ENCODE measurements at places on chromosomes 4 and X. TPM values are rescaled to one million over a fixed set of nuclear protein-coding genes. Genes with fewer than 3 reads are reported as not detected.

DNA sequence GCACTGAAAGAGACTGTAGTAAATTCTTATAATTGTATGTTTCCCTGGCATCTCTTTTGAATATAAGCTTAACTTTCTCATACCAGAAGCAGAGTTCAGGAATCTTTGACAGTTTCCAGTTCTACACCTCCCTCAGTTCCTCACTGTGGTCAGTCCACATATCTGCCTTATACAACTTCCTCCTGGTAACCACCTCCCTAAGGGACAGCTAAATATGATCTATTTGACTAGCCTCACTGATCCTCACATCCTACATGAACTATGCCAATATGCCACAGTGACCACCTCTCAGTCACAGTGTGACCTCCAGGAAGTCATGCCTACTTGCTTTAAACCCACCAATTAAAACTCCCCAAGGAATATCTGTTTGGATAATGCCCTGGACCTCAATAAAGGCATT, 51.6 kb upstream of the HDAC8 start:
- no peak for DNase-seq

DNA sequence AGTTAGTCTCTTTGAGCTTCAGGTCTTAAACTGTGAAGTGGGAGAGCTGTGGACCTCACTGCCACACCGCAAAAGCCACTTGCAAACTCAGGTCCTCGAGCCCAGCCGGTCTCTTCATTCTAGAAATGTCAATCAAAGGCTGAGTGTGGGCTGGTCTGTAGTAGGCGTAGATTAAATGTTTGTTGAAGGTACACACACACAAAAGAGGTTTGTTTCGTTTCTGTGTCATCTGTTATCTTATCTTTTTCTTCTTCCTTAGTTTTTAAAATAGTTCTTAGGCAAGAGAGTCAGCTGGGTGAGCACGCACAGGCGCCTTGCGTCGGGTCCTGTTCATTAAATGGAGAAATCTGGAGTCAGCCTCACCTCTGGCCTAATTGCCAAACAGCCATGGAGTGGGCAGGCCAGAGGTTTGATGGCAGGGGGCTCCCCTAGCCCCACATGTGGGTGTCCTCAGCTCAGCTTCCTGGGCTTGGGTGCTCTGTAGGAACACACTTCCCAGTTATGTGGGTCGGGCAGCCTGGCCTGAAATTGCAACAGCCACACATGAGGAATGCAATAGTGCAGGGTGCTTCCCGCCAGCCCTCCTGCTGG, 836 bp upstream of the PSAPL1 start:
- no peak for DNase-seq

DNA sequence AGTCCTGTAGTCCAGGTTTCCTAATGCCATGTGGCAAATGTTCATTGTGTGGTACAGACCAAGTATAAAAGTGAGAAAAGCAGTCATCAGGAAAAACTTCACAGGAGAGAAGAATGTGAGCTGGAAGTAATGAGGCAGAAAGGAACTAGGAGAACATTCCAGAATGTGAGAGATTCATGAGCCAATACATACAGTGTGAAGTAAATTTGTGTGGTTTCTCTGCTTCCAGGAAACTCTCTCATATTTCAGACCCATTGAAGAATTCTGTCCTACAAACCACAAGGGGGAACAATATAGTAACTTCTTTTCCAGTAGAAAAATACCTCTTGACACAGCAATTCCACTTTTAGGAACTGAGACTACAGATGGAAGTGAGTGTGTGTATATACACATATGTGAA, 136.5 kb downstream of the RNF150 start:
- DNase-seq = no peak

DNA sequence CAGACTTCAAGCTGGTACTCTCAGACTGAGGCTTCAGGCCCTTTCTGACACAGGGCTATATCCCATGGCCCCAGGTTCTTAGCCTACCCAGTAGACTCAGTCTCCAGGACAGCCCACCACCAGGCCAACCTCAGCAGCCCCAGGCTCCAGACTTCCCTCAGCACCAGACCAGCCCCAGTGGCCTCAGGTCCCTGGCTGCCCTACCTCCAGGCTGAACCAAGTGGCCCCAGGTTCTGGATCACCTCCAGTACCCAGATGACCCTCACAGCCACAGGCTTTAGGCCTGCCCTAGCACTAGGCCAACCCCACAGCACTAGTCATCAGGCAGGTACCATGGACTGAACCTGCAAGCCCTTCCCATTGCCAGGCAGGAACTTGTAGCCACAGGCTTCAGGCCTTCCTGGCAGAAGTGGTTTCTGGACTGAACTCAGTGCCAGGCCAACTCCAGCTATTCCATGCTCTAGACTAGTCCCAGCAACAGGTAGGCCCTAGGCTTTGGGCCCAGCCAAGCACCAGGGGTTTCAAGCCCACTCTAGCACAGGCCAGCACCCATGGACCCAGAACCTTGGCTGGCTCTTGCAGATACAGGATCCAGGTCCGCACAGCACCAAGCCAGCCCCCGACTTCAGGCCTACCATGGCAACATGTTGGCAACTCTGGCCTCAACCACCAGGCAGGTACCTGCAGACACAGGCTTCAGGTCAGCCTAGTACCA, 45.7 kb upstream of the MAGED4 start:
- DNase-seq = no peak

DNA sequence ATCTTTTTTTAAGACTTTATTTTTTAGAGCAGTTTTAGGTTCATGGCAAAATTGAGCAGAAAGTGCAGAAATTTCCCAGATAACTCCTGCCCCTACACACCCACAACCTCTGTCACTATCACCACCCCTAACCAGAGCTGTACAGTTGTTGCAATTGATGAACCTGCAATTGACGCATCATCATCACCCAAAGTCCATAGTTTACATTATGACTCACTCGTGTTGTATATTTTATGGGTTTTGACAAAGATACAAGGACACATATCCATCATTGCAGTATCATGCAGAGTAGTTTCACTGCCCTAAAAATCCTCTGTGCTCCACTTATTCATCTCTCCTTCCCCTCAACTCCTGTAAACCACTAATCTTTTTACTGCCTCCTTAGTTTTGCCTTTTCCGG, 34.5 kb upstream of the WAS start:
- DNase-seq = no peak

- DNase-seq = no peak
Observed at GRCh38 chr4:182015893-182016292, 227.3 kb upstream of the TENM3 start.

DNA sequence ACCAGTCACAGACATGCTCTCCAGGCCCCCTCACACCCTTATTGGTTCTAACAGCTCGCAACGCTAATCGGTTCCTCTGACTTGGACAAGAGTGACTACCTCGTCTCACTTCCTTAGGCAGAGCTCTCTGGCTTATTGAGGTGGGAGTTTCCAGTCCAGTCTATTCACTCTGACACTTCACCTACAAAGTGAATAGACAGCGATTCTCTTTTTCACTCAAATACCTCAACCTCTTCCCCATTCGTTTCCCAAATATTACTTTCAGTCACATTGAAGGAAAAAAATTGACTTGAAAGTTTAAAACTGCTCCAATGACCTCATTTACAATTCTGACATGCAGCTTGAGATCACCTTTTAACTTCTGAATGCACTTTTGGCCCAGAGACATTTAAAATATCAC, 17.7 kb downstream of the HELT start:
- no peak for DNase-seq

GRCh38 chrX:37993837-37994619, 12.3 kb upstream of the SYTL5 start:
- peak; percentile 61 for DNase-seq

Gene TKTL1
- not detected for total RNA-seq

Gene HSFX1
- total RNA-seq = 0.98 TPM

Gene TAF7L
- total RNA-seq = not detected

DNA sequence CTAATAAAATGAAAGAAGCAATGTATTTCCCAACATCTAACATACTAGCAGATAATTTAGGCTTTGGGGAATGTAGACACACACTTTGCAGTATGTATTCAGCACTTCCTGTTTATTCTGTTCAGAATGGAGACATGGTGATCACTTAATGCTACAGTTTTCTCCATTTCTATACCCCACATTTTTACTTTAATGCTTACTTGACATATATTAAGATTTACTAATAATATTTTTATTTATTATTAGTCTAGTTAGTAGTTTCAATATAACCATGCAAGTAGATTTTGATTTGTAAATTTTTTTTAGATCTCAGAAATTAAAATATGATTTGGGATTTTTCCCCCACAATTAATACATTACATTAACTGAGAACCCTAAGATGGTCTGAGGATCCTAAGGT, 98.4 kb downstream of the PRSS12 start:
- no peak for DNase-seq

GRCh38 chr4:88817740-88818139, 120.1 kb upstream of the NAP1L5 start:
- DNase-seq = no peak

DNA sequence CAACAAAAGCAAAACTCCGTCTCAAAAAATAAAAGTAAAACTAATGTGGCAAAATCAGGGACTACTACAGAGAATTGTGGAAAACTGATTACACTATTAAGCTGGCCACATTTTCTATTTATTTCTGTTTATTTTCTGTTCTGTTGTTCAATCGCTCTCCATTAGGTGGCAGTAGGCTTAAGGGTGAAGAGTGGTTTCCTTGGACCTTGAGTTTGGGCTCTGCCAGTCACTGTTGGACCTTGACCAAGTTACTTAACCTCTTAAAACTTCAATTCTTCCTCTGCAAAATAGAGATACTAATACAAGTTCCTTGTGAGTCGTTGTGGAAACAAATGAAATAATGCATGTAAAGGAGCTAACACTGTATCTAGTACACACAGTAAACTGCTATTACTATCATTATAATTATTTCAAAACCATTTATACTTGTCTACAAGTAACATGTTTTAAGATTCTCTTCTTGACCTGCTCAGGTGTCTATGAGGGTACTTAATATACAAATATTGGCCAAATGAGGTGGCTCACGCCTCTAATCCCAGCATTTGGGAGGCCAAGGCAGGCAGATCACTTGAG, 15.2 kb downstream of the HSD17B11 start:
- DNase-seq = peak; percentile 57

DNA sequence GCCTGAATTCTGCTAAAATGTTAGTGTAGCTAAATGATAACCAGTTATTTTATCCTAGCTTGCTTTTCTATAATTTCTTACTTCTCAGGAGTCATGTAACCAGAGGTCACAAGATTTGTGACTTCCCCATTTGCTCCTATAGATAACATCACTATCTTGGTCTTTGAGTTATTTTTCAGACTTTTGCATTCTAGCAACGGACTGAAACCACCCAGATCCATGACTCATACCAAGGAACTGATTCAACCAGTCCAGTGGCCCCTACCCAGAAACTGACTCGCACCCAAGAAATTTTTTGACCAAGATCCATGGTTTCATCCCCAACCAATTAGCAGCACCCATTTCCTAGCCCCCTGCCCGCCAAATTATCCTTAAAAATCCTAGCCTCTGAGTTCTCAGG, 50.0 kb downstream of the IQCM start:
- DNase-seq = no peak

GRCh38 chr4:167196344-167197012, 37.8 kb downstream of the SPOCK3 start:
- DNase-seq = no peak

DNA sequence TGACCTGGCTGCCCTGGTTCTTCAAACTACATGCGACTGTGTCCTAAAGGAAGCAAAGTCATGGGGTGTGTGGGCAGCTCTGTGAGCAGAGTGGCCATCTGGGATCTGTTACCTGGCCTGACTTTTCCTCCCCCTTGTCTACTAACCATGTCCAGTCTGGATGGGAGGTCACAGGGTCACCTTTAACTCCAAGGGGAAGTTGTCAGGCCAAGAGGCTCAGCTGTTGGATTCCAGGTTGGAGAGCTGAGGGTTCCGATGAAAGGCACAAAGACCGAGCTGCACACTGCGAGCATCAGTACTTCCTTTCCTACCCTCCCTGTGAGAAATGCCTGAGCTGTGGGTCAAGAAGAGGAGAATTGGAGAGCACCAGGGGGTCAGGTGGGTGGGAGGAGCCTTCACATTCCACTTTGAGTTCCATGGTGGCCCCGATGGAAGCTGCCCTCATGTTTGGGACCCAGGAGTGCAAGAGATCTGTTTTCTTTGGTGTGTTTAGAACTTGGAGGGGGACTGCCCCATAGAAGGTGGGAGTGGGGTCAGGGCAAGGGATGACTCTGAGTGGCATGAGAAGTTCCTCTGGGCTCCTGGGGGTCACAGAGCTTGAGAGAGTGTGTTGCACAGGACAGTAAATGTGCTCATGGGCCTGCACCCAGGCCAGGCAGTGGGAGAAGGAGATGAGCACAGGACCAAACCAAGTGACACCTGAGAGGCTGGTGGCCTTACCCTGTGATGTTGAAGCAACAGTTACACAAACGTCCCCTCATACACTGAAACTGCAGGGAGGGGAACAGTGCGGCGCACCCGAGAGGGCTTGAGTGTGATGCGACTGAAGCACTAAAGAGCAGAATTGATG, 36.2 kb downstream of the RGS12 start:
- no peak for DNase-seq

Gene PLP1
- total RNA-seq = 13.8 TPM

DNA sequence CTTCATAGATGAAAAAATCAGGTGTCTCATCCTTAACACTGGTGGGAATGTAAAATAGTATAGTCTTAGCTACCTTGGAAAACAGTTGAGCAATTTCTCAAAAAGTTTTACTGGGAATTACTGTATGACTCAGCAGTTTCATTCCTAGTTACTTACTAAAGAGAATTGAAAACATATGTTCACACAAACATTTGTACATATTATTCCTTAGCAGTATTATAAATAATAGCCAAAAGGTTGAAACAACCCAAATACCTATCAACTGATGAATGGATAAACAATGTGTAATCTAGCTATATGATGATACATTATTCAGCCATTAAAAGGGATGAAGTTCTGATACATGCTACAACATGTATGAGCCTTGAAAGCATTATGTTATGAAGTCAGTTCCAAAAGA, 41.7 kb downstream of the RBM46 start:
- DNase-seq = no peak

GRCh38 chr4:13461191-13461905, 22.8 kb downstream of the RAB28 start:
- DNase-seq = no peak

DNA sequence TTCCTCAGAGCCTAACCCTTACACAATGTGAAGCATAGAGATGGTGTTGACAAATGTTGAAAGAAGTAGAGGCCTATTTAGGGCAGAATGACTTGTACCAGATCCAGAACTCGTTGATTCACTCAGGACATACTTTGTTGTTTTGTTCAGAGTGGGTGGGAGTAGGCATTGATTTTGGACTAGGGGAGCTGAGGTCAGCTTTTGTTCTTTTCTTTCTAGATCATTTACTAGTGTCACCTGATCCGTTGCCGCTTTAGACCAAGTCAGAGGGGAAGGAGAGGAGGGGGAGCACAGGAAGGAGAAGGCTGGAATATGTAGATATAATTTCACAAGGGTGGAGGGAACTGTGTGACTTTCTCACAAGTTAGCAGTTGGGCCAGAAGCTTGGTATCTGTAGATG, 282.4 kb upstream of the GPC4 start:
- no peak for DNase-seq

GRCh38 chr4:180057891-180058671, 2185.1 kb upstream of the TENM3 start:
- DNase-seq = no peak

GRCh38 chrX:10173331-10173900, 16.6 kb downstream of the CLCN4 start:
- peak; percentile 65 for DNase-seq
